ENCODE measurements at places on chromosomes 4 and X.

DNA sequence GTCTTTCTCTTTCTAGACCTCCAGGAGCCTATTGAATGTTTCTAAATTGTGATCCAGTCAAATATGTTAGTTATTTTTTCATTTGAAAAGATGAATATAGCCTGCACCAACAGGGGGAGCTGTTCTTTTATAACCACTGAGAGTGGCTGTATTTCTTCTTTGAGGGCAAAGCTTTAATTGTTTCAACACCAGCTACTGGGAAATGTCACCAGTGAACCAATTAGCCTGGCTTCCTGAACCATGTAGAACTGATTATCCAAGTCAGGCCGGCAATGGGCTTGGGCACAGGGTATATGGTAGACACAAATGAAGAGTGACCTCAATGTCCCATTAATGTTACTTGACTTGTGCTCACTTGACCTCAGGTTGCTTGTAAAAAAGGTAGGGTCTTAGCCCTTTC is 4.8 kb upstream of the DAPP1 start:
- no peak for DNase-seq

- no peak for DNase-seq
Observed at GRCh38 chr4:161931089-161931488, 232.7 kb downstream of the FSTL5 start.

DNA sequence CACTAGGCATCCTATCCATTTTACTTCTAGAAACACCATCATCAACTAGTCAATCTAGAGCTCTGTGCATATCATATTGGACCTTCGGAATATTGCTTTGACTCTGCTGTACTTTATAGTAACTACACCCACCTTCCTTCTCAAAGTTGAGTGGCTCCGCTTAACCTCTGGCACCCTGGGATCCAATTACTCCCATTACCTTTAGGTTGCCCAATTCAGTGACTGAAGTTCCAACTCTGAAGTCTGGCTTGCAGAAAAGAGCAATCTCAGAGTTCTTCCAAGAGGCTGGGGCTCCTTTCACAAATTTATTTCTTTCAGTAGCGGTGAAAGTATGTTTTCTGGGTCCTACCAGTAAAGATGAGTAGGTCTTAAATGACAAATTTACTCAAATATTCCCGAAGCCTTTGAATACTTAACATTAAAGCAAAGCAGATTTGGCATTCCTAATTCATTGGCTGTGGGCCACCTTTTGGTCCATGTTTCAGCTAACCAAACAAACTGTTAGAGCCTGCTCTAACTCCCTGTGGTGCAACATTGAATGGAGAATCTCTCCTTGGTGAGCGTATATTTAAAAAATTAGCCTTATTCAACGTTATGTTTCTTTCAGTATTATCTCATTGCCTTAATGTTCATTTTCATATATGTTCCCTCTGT is 1215.8 kb downstream of the RAPGEF2 start:
- DNase-seq = no peak

GRCh38 chr4:142284402-142285221 is 561.5 kb downstream of the INPP4B start:
- DNase-seq = no peak

DNA sequence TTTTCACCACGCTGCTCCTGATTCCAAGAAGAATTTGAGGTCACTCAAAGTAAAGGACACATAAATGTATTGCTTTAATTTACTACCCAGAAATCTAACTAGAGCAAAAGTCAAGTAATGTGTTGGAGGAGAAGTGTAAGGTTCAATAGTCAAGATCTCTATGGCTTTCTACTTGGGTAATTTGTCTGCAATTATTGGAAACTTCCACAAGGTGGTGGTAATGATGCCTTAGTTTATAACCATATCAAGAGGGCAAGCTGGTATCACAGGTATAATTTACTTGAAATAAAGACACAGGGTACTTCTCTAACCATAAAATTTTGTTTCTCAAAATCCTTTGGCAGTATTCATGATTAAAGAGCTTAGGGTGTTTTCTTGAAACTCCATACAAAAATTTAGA is 10.2 kb upstream of the GRIA3 start:
- DNase-seq = no peak

All from neural crest cell (in vitro differentiated cells).